Transverse colon (tissue), 4 donors: ENCODE measurements at places on chromosomes 5 and 9. TPM values are rescaled to one million over a fixed set of nuclear protein-coding genes. Genes with fewer than 3 reads are reported as not detected.

SEMA5A gene
- total RNA-seq, result 15.0 TPM

- no peak overlapping the region for H3K4me3 ChIP-seq
- H3K4me1 ChIP-seq, result no peaks in the 10 kb centered on the region
- H3K27me3 ChIP-seq, result no peaks in the 10 kb centered on the region
- no peak overlapping the region for H3K27ac ChIP-seq
- DNase-seq, result no peak
- no peaks in the 10 kb centered on the region for H3K36me3 ChIP-seq
These were observed 47.5 kb downstream of the UBE2QL1 start for GRCh38 chr5:6496207-6496584.

GRCh38 chr5:82858151-82859025 is 218.8 kb downstream of the TMEM167A start:
- no peaks in the 10 kb centered on the region for H3K4me1 ChIP-seq
- H3K4me3 ChIP-seq, result no peak overlapping the region
- H3K27me3 ChIP-seq, result no peaks in the 10 kb centered on the region
- no peak overlapping the region for H3K27ac ChIP-seq

ARRDC1 gene
- total RNA-seq, result 227 TPM

DNA sequence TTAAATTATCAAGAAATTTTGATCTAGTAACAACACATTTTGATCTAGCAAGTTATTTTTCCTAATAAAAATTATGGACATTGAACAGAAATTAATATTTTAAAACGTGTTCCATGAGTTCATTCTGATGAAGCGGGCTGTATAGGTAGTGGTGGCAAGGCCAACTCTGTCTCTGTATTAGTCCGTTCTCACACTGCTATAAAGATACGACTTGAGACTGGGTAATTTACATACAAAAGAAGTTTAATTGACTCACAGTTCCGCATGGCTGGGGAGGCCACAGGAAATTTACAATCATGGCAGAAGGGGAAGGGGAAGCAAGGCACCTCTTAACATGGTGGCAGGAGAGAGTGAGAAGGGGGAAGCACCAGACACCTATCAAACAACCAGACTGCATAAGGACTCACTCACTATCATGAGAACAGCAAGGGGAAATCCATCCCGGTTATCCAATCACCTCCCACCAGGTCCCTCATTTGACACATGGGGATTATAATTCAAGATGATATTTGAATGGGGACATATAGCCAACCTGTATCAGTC is 61.2 kb downstream of the TMEM232 start:
- no peaks in the 10 kb centered on the region for H3K27me3 ChIP-seq
- H3K4me1 ChIP-seq, result no peaks in the 10 kb centered on the region
- H3K27ac ChIP-seq, result no peak overlapping the region
- H3K4me3 ChIP-seq, result no peak overlapping the region
- DNase-seq, result no peak
- no peaks in the 10 kb centered on the region for H3K36me3 ChIP-seq

OBP2B gene
- not detected for total RNA-seq

EGFL7 gene
- 47.0 TPM for total RNA-seq

- no peak for DNase-seq
- H3K4me1 ChIP-seq, result no peaks in the 10 kb centered on the region
- no peaks in the 10 kb centered on the region for H3K36me3 ChIP-seq
- no peak overlapping the region for H3K4me3 ChIP-seq
- H3K27ac ChIP-seq, result no peak overlapping the region
- peaks cover 54% of the 10 kb centered on the region for H3K27me3 ChIP-seq
These were observed 42.5 kb upstream of the SLC9A3 start for GRCh38 chr5:566636-567309.

RAD1 gene
- total RNA-seq, result 10.7 TPM

DNA sequence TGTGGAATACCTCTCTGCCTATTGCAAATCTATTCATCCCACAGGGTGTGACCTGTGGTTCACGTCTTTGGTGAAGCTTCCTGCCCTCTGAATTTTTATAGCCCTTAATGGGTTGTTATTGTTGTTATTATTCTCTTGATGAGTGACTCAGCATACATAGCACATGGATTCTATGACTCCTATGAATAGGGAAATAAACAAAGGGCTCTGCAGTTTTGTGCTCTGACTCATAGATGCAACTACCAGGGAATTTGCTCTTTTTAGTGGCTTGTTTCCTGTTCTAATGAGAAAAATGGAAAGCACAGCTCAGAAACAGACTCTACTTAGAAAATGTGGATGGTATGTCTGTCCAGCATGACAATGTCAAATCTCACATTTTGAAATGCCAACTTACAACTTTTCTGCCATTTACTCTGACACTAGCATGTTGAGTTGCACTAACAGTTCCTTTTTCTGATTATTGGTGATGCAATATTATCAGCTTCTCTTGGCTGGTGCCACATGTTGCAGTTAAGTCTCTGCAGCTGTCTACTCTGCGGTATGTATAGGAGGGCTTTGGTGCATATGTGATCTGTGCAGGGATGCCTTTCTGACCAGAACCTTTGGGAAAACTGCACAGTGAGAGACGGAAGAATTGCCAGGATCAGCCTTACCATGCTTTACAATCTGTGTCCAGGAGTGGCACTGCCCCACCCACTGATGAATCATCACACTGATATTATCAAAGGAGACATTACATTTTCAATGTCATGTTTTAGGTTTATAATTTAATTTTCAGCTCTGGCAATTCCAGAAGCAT is 996.4 kb upstream of the WWC1 start:
- no peaks in the 10 kb centered on the region for H3K36me3 ChIP-seq
- H3K27me3 ChIP-seq, result no peaks in the 10 kb centered on the region
- no peak overlapping the region for H3K4me3 ChIP-seq

DNA sequence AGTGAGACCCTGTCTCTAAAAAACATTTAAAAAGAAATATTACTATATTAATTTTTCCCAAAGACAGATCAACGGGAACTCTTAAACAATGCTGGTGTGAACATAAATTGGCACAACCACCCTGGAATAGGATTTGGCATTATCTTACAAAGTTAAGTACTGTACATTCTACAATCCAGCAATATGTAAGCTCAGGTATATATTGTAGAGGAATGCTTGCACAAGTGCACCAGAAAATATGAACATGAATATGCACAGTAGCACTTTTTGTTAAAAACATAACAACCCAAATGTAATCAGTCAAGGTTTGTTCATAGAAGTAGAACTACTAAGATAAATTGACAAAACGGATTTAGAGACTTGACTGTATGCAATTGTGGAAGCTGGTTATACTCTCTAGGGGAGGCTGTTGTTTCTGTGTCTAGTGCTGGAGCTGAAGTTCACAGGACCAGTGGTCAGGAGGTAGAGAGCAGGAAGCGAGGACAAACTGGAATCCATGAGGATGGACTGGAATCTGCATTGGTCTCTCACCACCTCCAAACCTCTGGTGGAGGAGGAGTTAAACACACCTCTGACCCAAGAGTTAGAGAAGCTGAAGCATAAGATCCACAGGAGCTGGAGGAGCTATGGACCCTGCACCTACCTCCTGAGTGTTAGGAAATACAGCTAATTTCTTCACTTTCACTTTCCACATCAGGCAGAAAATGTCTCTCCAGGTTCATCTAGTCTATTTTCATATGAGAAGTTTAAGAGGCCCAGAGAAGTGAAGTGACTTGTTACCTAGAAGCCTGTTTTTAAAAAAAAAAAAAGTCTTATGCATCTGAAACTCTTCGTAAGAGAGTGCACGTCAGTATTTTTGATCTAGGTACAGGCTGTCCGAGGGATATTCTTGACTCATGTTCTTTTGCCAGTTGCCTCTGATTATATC is 20.3 kb upstream of the RIC1 start:
- H3K36me3 ChIP-seq, result no peaks in the 10 kb centered on the region
- no peaks in the 10 kb centered on the region for H3K4me1 ChIP-seq
- H3K27ac ChIP-seq, result peak overlapping the region; percentile 40
- DNase-seq, result no peak
- H3K4me3 ChIP-seq, result peak overlapping the region; percentile 6
- H3K27me3 ChIP-seq, result no peaks in the 10 kb centered on the region

DNA sequence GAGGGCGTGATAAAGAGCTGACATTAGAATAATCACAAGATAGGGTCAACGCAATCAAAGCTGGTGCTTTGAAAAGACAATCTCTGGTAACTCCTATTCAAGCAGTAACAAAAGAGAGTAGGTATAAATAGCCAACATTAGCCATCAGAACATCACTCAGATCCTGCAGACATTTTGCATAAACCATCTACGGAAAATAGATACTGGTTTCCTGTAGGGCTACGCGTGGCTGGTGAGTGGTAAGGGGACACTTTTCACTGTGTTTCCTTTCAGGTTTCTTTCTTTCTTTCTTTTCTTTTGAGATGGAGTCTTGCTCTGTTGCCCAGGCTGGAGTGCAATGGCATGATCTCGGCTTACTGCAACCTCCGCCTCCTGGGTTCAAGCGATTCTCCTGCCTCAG is 22.3 kb downstream of the TTF1 start:
- no peak for DNase-seq
- no peaks in the 10 kb centered on the region for H3K27me3 ChIP-seq
- H3K36me3 ChIP-seq, result no peaks in the 10 kb centered on the region
- no peaks in the 10 kb centered on the region for H3K4me1 ChIP-seq
- no peak overlapping the region for H3K27ac ChIP-seq
- no peak overlapping the region for H3K4me3 ChIP-seq

DNA sequence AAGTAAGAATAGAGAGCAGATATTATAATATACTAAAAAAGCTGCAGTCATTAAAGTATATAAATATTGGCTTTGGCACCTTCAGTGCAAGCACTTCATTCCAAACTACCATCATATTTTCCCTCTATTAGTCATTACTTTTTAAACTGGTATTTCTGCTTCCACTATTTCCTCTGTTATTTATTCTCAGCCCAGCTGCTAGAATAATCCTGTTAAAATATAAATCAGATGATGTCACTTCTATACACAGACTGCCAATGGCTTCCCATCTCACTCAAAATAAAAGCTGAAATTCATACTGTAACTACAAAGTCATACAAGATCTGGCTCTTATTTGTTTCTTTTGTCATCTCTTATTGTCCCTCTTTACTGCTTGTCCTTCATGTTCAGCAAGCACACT is 432.9 kb downstream of the TLE4 start:
- no peaks in the 10 kb centered on the region for H3K36me3 ChIP-seq
- H3K4me1 ChIP-seq, result no peaks in the 10 kb centered on the region
- DNase-seq, result no peak
- no peaks in the 10 kb centered on the region for H3K27me3 ChIP-seq
- H3K4me3 ChIP-seq, result no peak overlapping the region
